ENCODE measurements at places on chromosomes 7 and 10.

DNA sequence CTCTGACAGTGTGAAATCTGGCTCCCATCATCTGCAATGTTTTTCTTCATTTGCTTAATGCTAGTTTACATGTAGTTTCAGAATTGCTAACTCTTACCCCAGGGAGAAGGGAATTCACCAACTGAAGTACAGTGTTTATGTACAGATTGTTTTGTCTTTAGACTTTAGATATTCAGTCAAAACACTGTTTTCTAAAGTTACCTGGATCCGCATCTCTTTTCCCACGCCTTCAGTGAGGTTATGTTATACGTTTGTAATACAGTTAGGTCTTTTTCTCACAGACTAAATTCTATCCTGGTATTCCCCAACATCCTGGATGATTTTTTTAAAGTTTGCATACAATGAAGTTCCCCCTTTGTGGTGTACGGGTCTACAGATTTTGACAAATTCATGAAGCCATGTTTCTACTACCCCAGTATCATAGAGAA lies 3.2 kb upstream of the LYZL1 start:
- no peak for DNase-seq

GRCh38 chr7:22911889-22912288 lies 89.2 kb upstream of the TOMM7 start:
- no peak for DNase-seq

DNA sequence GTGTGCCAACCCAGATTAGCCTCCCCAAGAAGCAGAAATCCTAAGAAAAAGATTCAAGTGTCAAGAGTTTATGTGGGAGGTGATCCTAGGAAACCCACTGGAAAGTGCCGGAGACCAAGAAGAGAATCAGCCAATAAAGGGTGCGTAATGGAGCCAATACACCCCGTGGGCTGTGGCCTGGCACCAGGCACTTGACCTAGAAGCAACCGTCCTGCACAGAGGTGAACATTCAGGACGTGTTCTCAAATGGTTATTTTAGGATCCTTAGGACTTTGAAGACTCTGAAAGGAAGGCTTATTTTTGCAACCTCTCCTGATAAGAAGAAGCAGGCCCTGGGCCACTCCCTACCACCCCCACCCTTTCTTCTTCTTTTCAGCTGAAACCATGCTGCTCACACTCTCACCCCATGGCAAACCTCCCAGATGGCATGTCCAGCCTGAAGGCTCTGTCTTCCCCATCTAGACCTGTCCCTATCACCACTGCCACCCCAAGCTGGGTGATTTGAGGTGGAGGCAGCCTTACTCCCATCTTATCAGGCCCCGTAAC lies 46.6 kb downstream of the VSTM4 start:
- DNase-seq, result no peak

DNA sequence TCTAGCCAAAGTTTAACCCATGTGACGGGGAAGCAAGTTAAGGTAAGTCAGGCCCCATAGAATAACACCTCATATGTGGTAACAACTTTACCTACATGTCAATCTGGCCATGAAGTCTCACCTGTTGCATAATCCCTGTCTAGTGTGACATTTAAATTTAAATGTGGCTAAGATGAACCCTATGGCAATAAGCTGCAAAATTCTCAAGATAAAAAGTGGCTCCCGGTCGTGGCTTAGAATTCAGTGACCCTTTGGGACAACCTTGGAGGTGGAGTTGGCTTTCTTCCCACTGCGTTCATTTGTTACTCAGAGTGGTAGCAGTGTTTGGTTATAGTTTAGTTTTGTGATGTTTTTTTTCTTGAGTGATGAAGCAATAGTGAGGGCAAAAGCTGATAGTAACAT lies 90.6 kb downstream of the ARID5B start:
- no peak for DNase-seq

GRCh38 chr10:52082307-52082706 lies 231.8 kb upstream of the DKK1 start:
- no peak for DNase-seq

GRCh38 chr7:36300696-36301350 lies 88.8 kb upstream of the ANLN start:
- DNase-seq, result no peak

GRCh38 chr10:49733866-49734265 lies 28.3 kb downstream of the OGDHL start:
- DNase-seq, result no peak

DNA sequence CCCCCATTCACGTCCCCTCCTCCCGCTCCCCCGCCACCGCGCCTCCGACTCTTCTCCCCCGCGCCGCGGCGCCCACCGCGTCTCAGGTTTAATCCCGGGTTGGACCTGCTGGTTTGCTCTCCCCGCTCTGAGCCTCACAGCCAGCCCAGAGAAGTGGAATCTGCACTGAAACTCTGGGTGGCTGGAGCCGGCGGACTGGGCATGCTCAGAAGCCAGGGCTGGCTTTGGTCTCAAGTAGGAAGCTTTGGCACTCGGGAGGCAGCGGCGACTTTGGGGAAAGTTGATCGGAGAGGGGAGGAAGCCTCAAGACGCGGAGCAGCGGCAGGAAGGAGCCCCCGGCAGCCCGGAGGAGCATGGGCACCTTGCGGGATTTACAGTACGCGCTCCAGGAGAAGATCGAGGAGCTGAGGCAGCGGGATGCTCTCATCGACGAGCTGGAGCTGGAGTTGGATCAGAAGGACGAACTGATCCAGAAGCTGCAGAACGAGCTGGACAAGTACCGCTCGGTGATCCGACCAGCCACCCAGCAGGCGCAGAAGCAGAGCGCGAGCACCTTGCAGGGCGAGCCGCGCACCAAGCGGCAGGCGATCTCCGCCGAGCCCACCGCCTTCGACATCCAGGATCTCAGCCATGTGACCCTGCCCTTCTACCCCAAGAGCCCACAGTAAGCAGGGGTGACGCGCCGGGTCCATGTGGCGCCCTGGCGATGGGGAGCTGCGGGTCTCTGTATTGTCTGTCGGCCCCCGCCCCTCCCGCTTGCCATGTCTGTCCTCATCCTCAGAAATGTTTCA lies at the start of gene PRKG1:
Gene PRKG1, plus strand, starts transcription at position 250 of the 791 bp plus-strand sequence.
- DNase-seq, result peak; percentile 8

DNA sequence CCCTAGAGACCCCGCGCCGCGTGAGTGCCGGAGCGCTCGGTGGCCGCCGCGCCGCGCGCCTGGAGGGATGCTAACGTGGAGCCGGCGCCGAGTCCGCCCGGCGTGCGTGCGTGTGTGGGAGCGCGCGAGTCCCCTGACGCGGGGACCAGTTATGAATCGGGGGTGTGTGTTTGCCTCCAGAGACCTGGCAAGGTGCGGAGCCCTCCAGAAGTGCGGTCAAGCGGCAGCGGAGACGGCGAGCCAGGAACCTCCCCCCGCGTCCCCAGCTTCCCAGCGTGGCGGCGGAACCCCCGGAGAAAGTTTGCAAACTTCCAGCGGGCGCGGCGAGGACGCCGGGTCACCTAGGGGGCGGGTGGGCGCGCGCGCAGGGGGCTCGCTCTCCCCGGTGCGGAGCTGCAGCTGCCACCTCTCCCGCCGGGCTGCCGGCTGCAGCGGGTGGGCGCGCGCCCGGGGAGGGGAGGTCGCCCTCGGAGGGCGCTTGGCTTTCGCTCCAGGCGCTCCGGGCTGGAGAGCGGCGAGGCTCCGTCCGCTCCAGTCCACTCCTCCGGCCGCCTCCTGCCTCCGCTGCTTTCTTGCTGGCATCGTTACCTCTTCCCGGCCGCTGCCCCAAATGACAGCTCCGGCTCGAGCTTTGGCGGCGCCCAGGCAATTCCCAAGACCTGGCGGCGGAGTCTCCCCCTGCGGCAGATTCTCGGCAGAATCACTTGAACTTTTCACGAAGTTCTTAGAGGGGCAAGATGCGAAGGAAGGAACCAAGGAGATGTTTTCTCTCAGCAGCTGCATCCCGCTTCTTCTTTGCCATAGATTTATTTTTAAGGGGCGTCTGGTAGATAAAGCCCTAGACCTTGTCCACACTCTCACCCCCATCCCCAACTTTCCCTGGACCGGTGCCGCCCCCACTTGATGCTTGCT lies 2.3 kb upstream of the CREB5 start:
- DNase-seq, result peak; percentile 7

GRCh38 chr10:1255600-1256431 lies 199.6 kb downstream of the WDR37 start:
- DNase-seq, result no peak

- DNase-seq, result no peak
Observed at GRCh38 chr7:34133356-34133982, 228.1 kb downstream of the BMPER start.

- DNase-seq, result no peak
Observed at GRCh38 chr7:155281398-155281969, 16.2 kb upstream of the INSIG1 start.

- no peak for DNase-seq
Observed at GRCh38 chr10:4780782-4781181, 45.2 kb upstream of the AKR1E2 start.

GRCh38 chr10:71696628-71697326 lies 22.8 kb downstream of the C10orf105 start:
- no peak for DNase-seq

- DNase-seq, result no peak
Observed at GRCh38 chr7:14834456-14834855, 68.1 kb downstream of the DGKB start.

GRCh38 chr7:159007364-159007995 lies 137.2 kb downstream of the VIPR2 start:
- no peak for DNase-seq

DNA sequence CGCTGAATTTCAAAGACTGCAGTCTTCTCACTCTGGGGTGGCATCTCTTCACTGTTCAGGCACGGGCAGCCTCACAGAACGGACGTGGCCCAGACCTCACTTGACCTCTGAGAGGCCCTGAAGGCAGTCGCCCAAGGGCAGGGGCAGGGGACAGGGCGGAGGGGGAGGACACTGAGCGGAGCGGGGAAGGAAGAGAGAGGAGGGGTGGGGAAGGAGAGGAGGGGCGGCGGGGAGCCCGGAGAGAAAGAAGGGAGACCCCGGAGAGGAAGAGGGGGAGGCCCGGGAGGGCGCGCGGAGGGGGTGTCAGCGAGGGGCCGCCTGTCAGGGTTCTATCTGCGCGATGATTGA lies 58.7 kb upstream of the COMTD1 start:
- DNase-seq, result no peak

DNA sequence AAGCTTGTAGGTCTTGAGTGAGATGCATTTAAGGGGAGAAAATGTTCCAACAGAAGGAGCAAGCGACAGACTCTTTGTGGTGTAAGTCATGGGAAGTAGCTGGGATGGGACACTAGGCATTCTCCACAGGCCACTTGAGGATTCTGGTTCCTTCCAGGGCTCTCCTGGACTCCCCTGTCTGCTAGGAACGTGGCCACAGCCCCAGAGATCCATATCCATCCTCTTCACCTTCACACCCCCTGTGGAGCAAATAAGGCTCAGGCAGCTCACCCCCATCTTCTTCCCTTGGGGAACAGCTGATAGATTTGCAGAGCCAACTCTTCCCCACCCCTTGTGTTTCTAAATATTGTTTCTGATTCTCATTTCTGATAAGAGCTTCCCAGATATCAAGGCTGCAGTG lies 482.6 kb upstream of the MKI67 start:
- no peak for DNase-seq

GRCh38 chr7:2604608-2605174 lies 27.1 kb upstream of the TTYH3 start:
- DNase-seq, result no peak

- DNase-seq, result no peak
Observed at GRCh38 chr7:149293338-149293737, 31.3 kb downstream of the ZNF783 start.

GRCh38 chr10:29634105-29634504 lies 666 bp downstream of the SVIL start:
- no peak for DNase-seq

DNA sequence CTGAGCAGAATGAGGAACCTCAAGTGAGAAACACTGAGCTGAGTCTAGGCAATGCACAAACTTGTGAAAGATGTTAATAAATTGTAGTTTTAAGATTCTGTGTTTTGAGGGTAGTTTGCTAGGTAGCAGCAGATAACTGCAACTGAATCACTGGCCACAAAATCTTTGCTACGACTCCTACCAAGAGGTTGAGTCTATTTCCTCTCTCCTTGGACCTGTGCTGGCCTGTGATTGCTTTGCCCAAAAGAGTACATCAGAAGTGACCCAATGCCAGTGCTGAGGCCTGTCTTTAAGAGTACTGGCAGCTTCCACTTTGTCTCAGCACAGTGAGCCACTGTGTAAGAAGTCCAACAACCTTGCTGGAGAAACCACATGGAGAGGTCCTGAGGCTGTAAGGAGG lies 11.9 kb upstream of the TSPAN13 start:
- DNase-seq, result no peak

- DNase-seq, result no peak
Observed at GRCh38 chr10:2920637-2921036, 146.7 kb upstream of the PFKP start.

DNA sequence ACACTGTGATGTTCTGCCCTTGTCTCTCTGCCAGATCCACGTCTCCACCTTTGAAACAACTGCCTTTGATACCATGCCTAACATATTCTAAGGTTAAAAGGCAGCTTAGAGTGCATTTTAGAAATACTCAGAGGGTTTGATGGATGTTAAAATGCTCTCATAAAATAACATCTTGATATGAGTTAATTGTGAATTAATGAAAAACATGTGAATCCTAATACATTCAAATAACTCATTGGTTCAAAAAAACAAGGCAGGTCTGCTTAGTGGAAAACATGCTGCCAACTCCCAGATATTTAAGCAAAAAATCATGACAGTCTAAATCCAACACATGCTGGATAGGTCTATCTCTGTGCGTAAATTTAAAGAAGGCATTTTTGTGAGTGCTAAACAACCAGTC lies 291.8 kb downstream of the AHR start:
- DNase-seq, result no peak

DNA sequence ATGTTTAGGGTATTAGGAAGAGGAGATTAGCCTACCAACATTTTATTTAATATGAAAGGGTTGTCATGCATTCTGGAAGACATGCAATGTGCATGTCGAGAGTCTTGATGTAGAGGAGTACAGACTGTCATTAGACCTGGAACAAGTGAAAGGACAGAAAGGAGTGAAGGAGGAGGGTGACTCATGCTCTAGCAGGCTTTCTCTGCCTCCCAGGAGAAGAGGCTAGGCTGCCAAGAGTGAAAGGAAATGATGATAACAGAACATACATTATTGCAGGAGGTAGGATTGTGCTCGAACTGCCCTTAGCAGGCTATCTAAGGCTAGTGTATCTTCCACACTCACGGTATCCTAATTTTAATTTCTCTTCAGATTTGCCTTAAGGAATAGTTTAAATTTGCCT lies 228.8 kb downstream of the EXOC4 start:
- DNase-seq, result no peak

GRCh38 chr10:3977761-3978160 lies 192.8 kb upstream of the KLF6 start:
- DNase-seq, result no peak

- no peak for DNase-seq
Observed at GRCh38 chr10:131560166-131560565, 248.6 kb upstream of the TCERG1L start.

- no peak for DNase-seq
Observed at GRCh38 chr10:35572583-35572982, 32.6 kb upstream of the GJD4 start.

DNA sequence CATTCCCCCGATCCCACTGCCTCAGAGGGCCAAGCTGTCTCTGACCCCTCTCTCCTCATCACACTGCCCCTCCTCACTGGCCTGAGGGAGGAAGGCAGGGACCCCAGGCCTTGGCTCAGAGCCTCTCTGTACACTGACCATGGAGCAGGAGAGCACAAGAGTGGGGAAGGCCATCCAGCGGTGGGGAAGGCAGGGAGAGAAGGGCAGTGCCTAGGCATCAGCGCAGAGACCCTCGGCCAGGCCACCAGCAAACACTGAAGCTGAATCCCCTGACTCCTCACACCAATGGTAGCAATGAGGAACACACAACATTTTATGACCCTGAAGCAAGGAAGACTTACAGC lies 14.8 kb downstream of the OGDHL start:
- DNase-seq, result no peak

All from activated gamma-delta T cell (primary cell).